Right lung (tissue), 10 donors: ENCODE measurements at places on chromosomes 12 and 14. TPM values are rescaled to one million over a fixed set of nuclear protein-coding genes. Genes with fewer than 3 reads are reported as not detected.

OR4K15 gene
- polyA plus RNA-seq, result not detected

CACNA1C gene
- polyA plus RNA-seq, result 10.7 TPM

PGF gene
- polyA plus RNA-seq, result 10.2 TPM

ASPG gene
- polyA plus RNA-seq, result 24.5 TPM

KLC1 gene
- 142 TPM for polyA plus RNA-seq

ATP2A2 gene
- 156 TPM for polyA plus RNA-seq

OR4M1 gene
- not detected for polyA plus RNA-seq

CMA1 gene
- polyA plus RNA-seq, result 0.26 TPM

NRXN3 gene
- polyA plus RNA-seq, result 1.3 TPM

APOF gene
- not detected for polyA plus RNA-seq

KRT7 gene
- polyA plus RNA-seq, result 47.1 TPM

VDR gene
- 1.8 TPM for polyA plus RNA-seq

TMEM263 gene
- polyA plus RNA-seq, result 73.9 TPM

OR11H7 gene
- 0.69 TPM for polyA plus RNA-seq

VRTN gene
- not detected for polyA plus RNA-seq

DIO3 gene
- 0.37 TPM for polyA plus RNA-seq

PIK3C2G gene
- polyA plus RNA-seq, result 26.7 TPM

PTCSC3 gene
- polyA plus RNA-seq, result 2.4 TPM

PKP2 gene
- 3.2 TPM for polyA plus RNA-seq

KLHL33 gene
- polyA plus RNA-seq, result 0.24 TPM

NID2 gene
- 234 TPM for polyA plus RNA-seq

TMTC2 gene
- polyA plus RNA-seq, result 48.1 TPM

ACYP1 gene
- 45.9 TPM for polyA plus RNA-seq

KCNC2 gene
- 0.14 TPM for polyA plus RNA-seq

PLEKHH1 gene
- 15.9 TPM for polyA plus RNA-seq

ANO2 gene
- polyA plus RNA-seq, result 3.8 TPM

LRFN5 gene
- polyA plus RNA-seq, result 7.7 TPM

SOS2 gene
- 36.7 TPM for polyA plus RNA-seq

ZNF385A gene
- 10.9 TPM for polyA plus RNA-seq

GALC gene
- 32.8 TPM for polyA plus RNA-seq

LYZ gene
- polyA plus RNA-seq, result 42.8 TPM

POU6F1 gene
- 16.1 TPM for polyA plus RNA-seq

TBX3 gene
- polyA plus RNA-seq, result 77.7 TPM

MUCL1 gene
- not detected for polyA plus RNA-seq

MYF6 gene
- polyA plus RNA-seq, result 0.48 TPM

ZFHX2 gene
- 5.0 TPM for polyA plus RNA-seq

DACT1 gene
- polyA plus RNA-seq, result 30.4 TPM

RASSF8 gene
- polyA plus RNA-seq, result 39.3 TPM

USP30 gene
- 24.6 TPM for polyA plus RNA-seq

CLEC4D gene
- 0.07 TPM for polyA plus RNA-seq

ZNF384 gene
- 93.3 TPM for polyA plus RNA-seq

PA2G4 gene
- polyA plus RNA-seq, result 168 TPM

ACACB gene
- 13.7 TPM for polyA plus RNA-seq

DNAH10 gene
- 7.5 TPM for polyA plus RNA-seq

BMAL2 gene
- 2.5 TPM for polyA plus RNA-seq
